ENCODE measurements at places on chromosomes 4 and X. TPM values are rescaled to one million over a fixed set of nuclear protein-coding genes. Genes with fewer than 3 reads are reported as not detected.

Gene INPP4B
- total RNA-seq, result 0.12 TPM

Gene MAGEB1
- total RNA-seq, result not detected

Gene NAP1L2
- total RNA-seq, result 16.2 TPM

Gene MPC1L
- not detected for total RNA-seq

Gene SLITRK4
- 4.0 TPM for total RNA-seq

Gene SPANXN5
- not detected for total RNA-seq

Gene GAK
- 124 TPM for total RNA-seq

Gene NAA11
- total RNA-seq, result not detected
